ENCODE measurements at places on chromosomes 12 and 14.

GRCh38 chr14:54427871-54428270 is 13.3 kb downstream of the CNIH1 start:
- no peak for DNase-seq

DNA sequence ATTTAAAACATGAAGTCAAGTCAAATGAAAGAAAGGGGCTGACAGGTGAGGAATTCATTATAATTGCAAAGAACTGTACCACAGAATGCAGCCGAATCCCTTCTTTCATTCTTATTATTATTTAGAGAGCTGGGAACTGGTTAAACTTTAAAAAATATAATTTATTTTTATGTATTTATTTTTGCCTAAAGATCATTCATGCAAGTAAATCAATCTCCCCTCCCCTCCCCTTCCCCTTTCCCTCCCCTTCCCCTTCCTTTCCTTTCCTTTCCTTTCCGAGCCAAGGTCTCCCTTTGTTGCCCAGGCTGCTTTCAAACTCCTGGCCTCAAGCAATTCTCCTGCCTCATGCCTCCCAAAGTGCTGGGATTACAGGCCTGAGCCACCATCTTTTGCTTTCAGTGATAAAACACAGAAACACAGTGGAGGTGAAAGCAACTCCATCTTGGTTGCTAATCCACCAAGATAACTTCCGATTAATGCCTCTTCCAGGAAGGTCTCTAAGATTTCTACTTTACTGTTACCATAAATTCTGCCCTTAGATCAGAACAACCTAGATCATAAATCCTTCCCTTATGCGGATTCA is 6.0 kb upstream of the UBC start:
- no peak for DNase-seq

DNA sequence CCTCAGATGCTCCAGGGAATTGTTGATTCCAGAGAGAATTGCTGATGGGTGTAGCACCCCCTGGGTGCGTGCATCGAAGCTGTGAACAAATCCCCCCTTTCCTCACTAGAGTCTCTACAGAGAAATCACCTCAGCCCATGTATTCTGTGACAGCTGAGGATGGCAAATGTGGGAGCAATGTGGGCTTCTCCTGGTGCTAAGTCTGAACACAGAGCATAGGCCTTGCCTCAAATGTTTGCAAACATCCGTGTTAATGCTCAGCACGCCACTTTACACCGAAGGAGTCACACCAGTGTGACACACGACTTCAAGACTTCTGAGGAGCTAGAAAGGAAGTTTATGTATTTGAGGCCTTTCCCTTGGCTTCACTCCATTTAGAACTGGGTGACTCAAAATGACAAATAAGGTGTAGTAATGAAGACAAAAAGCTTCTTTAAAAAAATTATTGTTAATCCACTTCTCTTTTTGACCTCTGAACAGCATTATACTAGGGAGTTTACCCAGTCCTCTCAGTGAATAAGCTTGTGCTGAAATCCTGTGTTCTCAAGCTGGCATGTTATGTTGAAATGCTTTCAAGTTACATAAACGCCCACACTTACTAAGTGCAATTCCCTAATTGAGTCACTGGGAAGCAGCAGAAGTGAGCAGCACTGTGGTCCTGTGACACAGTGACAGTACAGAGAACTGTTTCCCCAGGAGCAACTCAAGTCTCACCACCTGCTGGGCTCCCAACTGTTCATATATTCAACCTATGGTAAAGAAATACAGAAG is 92.9 kb downstream of the FAR2 start:
- DNase-seq = peak; percentile 48

DNA sequence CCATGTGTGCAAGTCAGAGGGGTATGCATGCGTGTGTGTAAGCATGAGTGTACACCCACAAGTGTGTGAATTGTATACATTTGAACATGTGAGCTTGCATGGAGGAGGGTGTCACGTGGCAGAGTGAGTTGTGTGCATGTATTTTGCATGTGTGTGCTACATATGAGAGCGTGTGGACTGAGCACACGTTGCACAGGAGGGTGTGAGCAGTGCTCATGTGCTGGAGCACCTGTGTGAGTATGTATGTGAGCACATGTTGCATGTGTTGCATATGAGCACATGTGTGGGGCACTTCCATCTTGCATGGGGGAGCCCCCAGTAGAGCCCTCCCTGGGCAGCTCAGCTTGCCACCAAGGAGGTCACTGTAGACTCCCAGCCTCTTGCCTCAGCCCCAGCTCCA is 180.2 kb upstream of the MYL2 start:
- no peak for DNase-seq

DNA sequence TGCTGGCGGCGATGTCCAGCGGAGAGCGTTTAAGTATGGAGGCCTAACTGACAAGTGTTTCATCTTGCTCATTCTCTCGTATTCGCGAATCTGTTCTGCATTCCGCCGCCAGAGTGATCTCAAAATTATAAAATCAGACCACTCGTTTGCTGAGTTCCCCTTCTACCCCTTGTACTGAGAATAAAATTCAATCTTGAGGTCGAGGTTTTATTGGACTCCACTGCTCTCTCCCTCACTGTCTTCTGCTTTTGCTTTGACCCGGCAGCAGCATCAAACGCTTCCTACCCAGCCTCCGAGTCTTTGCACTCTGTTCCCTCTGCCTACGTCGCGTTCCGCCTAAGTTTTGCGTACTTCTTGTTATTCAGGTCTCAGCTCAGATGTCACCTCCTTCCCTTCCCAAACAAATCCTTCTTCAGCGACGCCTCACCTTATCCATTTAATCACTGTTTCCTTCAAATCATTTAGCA is 462 bp downstream of the KNTC1 start:
- no peak for DNase-seq

GRCh38 chr12:56699020-56699661 is 11.1 kb upstream of the PTGES3 start:
- no peak for DNase-seq

GRCh38 chr12:91173124-91173523 is 9.5 kb downstream of the DCN start:
- DNase-seq = no peak

DNA sequence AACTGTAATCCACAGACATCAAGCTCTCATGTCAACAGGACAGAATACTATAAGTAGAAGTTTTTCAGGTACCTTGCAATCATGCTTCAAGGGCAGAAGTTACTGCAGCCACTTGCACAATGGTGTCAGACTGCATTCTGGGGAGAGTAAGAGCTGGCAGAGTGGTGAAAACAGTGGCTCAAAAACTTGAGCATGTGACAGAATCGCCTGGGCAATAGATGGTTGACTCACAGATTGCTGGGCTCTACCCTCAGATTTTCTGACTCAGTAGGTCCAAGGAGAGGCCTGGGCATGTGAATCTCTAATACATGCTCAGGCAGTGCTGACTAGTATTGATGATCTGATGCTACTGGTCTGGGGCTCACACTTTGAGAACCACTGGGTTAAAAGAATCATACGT is 187.8 kb downstream of the TBX5 start:
- no peak for DNase-seq

DNA sequence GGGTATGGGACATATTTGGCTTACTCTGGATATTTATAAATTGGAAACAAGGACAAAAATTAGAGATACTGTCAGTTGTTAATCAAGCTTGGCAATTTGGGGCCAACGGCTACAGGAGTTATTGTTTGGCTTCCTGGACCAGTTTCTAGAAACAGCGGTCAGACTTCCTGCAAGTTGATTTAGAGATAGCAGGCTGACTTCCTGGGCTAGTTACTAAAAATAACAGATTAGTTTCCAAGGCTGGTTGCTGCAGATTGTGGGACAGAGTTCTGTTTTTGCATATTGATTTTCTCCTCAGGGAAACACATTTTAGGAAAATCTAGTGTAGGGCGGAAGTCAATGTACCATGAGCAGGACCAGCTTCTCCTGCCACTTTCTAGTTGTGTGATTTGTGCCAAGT is 144.0 kb upstream of the TMPO start:
- DNase-seq = no peak

DNA sequence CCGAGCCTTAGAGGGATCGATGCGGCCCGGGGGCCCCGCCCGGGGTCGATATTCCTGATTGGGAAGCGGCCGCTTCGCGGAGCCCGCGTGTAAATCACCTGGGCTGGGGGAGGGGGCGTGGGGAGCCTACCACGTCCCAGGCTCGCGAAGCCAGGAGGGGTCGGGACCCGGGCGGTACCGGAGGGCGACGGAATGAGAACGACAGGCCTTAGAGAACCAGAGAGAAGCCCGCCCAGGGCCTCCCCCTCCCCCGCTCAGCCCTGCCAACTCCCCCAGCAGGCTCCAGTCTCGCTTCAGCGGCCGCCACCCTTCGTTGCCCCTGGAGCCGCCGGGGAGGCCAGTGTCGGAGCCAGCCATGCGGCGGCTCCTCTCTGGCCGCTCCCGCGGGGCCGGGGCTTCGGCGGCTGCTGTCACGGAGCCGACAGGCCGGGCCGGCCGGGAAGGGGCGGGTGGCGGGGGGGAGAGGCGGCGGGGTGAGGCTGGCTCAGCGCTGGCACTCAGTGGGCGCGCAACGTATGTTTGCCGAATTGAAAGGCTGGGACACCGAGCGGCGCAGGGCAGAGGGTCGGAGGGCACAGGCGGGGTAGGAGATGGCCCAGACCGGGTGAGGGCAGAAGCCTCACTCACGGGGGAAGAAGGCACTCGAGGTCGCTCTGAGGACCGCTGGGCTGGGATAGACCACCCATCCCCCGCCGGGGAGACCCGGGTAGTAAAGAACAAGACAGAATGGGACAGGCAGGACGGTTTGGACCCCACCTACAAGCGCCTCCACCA is 1.4 kb upstream of the DNAJC22 start:
- no peak for DNase-seq

DNA sequence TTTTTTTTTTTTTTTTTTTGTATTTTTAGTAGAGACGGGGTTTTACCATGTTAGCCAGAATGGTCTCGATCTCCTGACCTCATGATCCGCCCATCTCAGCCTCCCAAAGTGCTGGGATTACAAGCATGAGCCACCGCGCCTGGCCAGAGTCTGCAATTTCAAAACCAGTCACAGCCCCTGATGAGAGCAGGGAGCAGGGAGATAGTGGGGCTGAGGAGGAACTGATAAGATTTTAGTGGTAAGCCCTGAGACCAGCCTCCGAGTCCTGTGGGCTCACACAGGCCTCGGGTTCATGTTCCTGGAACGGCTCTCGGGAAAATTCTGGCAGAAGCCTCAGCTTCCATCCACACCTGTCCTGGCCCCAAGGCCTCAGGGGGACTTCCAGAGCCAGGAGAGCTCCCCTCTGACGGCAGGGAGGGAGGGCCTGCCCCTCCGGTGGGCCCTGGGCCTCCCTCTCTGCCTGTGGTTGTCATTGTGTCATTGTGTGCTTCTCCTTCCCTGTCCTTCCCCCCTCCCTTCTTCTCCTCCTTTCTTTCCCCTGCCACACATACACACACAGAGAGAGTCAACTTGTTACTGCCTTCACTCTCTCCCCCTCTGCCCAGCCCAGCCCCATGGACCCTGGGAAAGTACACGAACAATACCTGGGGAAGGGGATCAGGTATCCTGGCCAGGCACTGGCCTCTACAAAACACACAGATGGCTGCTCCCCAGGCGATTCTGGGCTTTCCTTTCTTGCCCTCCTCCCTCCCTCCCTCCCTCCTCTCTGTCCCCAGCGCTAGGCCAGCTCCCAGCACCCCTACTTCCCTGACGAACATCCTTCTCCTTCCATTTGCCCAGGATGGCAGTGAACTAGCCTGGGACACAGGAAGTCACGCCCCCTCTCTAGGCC is 294.1 kb downstream of the DPF3 start:
- no peak for DNase-seq

- no peak for DNase-seq
These were observed 12.5 kb downstream of the GPR68 start for GRCh38 chr14:91232052-91232451.

GRCh38 chr12:15829949-15830348 is 40.8 kb upstream of the EPS8 start:
- no peak for DNase-seq

DNA sequence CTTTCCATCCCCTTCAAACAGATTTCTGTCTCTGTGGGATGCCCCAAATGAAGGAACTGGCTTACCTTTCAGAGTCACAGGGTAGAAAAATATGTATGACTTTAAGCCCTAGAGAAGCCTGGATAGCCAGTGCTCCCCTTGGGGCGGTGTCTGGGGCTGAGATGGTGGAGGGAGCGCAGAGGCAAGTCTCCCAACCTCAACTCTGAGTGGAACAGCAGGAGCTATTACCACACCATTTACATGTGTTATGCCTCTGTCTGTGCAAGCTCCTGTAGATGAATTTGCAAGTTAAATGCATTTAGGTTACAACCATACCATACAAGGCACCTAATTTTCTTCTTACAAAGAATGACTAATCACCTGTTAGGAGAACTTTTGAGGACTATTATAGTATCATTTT is 50.4 kb upstream of the CLMN start:
- no peak for DNase-seq
